ENCODE measurements at places on chromosomes 6 and 20.
A peak's percentile ranks its signal among the peaks of the same experiment; 100 is the strongest.

DNA sequence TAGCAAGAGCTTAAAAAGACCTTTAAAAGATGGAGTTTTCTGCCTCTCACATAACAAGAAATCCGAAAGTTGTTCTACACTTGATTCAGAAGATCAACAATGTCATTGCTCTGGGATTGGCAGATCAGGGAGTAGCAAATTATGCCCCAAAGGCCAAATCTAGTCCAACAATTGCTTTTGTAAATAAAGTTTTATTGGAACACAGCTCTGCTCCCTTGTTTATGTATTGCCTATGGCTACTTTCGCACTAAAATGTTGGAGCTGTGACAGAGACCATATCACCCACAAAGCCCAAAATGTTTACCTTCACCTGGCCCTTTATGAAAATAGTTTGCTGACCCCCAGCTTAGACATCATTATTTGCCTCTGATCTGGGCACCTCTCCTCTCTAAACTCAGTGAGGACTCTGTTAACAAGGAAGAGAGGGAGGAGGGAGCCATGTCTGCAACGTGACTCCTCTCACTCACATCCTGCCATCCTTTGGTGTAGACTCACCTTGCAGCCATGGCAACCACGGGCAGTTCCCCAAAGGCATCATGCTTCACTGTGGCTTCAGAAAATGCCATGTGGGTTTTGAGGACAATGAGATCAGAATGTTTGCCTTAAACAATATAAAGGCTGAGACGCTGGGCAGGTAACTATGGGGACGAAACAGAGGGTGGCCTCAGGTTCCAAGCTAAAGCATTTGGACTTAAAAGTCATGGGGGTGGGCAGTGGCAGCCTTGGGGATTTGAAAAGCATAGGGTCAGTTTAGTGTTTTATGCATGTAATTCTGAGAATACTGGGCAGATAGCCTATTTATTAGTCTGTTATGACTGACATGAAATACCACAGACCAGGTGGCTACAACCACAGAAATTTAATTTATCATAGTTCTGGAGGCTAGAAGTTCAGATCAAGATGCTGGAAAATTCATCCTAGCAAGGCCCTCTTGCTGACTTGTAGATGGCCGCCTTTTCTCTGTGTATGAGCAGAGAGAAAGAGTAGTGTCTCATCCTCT is 149.7 kb upstream of the TNFAIP3 start:
- no peak for DNase-seq

DNA sequence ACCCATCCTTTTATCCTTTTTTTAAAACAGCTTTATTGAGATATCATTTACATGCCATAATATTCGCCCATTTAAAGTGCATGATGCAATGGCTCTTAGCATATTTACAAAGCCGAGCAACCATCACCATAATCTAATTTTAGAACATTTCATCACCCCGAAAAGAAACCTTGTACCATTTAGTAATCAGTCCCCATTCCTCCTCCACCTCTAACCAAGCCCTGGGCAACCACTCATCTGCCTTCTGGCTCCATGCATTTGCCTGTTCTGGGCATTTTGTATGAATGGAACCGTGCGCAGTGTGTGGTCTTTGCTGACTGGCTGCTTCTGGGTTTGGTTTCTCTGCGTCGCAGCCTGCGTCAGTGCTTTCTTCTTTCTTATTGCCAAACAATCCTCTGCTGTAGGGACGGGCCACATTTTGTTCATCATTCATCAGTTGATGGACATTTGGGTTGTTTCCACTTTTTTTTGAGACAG is 10.2 kb upstream of the EEF1A2 start:
- DNase-seq = peak; percentile 82

DNA sequence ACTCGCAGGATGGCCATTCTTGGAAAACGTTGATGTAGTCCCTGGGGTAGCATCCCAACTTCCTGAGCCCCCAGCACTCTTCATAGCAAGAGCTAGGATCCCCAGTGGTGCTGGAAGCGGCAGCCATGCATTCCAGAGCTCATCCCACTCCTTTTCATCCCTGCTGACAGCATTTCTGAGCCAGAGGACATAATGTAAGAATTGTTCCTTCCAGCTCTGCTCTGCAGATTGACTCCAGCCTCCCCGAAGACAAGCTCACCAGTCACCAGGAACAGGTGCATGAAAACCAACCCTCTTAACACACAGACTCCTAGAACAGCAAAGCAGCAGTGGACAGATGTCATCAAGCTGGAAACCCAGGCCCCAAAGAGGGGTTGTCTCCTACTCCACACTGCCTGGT is 3.8 kb downstream of the SLC13A3 start:
- no peak for DNase-seq

DNA sequence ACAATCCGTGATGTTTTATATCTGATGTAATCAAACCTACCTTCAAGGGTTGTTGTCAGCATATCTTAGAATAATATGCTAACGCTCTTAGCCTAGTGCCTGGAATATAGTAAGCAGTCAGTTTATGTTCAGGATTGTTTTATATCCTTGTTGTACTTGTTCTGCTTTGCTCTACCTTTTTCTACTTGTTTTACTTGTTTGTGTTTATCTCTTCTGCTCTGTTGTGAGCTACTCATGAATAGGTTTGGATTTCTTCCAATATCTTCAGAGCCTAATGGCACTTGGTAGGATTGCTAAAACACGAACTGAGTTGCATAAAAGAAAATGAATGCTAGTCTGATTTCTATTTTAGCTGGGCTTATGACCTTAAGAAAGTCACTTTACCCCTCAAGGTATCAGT is 40.1 kb downstream of the DNAH8 start:
- DNase-seq = no peak

- no peak for DNase-seq
Observed at GRCh38 chr20:20970841-20971240, 135.3 kb downstream of the LINC00237 start.

DNA sequence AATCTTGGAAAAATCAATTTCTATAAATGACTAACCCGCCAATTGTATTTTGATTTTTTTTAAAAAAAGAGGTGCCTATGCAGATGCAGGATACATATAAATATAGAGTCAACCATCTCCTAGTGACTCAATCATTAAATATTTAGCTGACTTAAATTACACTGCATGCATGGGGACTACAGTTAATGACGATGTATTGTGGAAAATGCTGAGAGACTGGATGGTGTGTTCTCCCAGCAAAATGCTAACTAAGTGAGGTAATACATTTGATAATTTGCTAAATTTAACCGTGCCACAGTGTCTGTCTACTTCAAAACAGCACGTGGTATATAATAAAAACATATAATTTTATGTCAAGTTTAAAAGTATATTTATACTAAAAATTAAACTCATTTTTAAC is 341.6 kb downstream of the PRKN start:
- DNase-seq = no peak

- no peak for DNase-seq
Observed at GRCh38 chr6:101178748-101179147, 214.8 kb upstream of the GRIK2 start.

DNA sequence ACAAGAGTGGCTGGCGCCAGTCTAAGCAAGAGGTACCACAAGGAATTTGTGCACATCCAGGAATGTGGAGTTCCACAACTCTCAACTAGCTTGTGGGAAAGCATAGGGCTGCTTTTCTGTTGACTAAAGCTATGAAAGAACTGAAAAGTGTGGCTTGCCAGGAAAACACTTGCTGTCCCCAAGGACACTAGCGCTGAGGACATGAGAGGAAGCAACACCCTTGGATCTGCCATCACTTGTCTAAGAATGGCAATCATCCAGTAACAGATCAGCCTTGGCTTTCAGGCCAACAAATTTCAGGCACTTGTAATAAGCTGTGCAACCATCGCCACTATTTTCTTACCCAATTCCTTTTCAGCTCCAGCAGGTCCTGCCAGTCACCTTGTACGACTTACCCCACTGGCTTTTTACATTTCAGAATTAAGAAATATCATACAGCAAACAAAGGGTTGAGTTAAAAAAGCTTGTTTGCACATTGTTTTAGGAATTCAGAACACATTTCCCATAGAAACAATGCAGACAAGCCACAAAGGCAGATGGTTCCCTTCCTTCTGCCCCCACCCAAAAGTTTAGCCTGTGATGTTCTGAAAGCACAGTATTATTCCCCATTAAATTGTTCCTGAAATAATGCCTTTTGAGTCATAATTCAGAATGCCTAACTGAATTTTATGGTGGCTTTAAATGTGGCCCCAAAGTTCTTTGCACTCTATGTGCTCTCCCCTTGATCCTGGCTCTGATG is 57.9 kb upstream of the SSTR4 start:
- no peak for DNase-seq

DNA sequence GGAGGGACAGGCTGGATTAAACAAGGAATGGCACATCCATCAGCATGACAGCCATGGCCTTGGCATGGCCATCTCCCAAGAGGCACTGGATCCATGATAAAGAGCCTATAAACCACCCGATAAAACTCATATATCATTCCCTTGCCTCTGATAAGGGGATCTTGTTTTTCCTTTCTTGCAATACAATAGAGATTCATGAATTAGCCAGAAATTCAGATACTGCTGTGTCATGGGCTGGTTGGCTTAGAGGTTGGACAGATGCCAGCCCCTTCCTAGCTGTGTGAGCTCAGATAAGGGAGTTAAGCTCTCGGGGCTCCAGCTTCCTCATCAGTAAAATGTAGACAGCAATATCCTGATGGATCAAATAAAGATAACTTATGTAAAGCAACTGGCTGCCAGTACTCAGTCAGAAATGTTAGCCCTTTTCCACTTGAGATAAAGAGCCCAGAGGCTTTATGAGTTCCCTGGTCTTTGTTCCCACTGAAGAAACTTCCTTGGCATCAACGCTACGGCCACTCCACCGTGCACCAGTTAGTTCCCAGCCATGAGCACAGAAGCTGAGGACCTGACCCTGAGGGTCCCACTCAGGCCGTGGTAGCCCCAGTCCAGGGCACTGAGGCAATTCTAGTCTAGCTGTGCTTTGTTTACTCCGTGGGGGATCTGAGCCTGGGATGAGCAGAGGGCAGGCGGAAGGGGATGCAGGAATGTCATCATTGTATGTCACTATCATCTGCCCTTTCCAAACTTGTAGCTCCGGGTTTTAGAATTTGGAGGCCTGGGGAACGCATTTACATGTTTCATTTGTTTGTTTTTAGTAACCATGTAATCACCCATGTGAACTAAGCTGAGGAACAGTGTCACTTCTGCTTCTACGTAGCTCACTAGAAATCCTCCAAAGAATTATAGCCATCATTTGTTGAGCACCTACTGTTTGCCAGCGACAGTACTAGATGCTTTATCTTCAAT is 67.2 kb upstream of the TBC1D7 start:
- peak; percentile 34 for DNase-seq

DNA sequence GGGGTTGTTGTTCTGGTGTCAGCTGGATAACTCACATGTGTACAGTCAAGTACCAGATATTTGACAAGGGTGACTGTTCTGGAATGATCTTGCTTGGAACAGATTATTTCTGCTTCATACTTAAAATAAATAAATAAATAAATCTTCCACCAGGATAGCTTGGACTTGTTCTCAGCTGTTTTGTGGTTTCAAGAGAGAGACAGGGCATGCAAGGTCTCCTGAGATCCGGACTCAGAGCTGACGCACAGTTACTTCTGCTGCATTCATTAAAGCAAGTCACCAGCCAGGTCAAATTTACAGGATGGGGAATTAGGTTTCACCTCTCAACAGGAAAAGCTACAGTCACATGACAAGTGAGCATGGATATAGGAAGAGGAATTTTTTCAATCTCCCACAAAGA is 285.0 kb upstream of the SPTLC3 start:
- DNase-seq = no peak

DNA sequence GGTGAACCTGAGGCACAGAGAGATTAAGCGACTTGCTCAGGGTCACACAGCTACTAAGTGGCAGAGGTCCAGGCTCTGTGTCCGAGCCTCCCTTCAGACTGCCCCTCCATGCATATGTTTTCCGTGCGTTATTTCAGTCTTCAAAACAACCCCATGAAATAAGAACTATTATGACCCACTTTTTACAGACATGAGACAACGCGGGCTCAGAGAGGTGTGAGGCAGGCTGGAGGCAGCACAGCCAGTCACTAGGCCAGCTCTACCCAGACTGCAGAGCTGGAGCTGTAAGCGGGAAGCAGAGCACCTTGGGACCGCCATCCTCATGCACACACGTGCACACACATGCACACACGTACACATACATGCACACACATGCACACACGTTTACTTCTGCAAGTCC is 62.3 kb downstream of the PSMG4 start:
- no peak for DNase-seq

GRCh38 chr6:130670142-130670541 is 157.1 kb upstream of the SMLR1 start:
- DNase-seq = no peak

DNA sequence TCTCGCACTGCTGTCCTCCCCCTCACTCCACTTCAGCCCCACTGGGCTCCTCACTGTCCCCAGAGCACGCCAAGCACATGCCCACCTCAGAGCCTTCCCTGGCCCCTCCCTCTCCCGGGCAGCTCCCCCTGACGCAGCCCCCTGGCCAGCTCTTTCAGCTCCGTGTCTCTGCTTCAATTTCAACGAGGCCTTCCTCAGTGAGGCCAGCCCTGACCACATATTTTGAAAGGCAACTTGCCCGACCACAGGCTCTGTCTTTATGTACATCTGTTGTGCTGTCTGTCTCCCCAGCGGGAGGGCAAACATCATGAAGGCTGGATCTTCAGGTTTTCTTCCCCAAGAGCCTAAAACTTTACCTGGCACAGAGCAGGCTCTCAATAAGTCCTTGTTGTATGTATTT is 44.6 kb downstream of the JPH2 start:
- no peak for DNase-seq

DNA sequence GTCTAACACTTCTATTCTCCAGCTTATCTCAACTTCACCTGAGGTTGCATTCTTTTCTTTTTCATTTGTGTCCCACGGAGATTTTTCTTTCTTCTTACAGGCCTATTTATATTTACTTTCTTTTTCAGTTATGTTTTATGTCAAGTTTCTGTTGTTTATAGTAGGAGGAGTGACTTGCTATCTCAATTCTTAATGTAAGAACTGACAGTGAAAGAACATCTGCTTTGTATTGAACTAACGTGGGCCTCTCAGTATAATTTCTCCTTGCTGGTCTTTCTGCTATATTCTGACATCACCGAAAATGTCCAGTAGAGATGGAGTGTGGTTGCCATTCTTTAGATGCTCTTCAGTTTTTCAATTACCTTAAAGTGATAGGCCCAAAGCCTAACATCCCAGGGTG is 521.7 kb downstream of the EPM2A start:
- DNase-seq = no peak

- no peak for DNase-seq
Observed at GRCh38 chr20:31720486-31721407, 1.9 kb downstream of the BCL2L1 start.

- no peak for DNase-seq
Observed at GRCh38 chr6:7419065-7419464, 29.5 kb downstream of the RIOK1 start.

- DNase-seq = no peak
Observed at GRCh38 chr6:18062733-18063132, 59.7 kb downstream of the NHLRC1 start.

- no peak for DNase-seq
Observed at GRCh38 chr6:118680452-118681095, 29.2 kb upstream of the CEP85L start.

GRCh38 chr6:111585974-111586315 is 19.7 kb downstream of the TRAF3IP2 start:
- no peak for DNase-seq

Data from SJSA1 (cell line).